Activated T-helper 1 cell treated with anti-CD3 and anti-CD28 coated beads, Interleukin-12 subunit alpha, Interleukin-12 subunit beta, Interleukin-2, Interleukin-4 antibody, amounts not matched to agents 30 ng/mL and 10 ng/mL and 1 ng/mL, durations not matched to agents 14 hours and 24 hours and 36 hours (primary cell): ENCODE measurements at places on chromosomes 2 and 18. TPM values are rescaled to one million over a fixed set of nuclear protein-coding genes. Genes with fewer than 3 reads are reported as not detected.

DNA sequence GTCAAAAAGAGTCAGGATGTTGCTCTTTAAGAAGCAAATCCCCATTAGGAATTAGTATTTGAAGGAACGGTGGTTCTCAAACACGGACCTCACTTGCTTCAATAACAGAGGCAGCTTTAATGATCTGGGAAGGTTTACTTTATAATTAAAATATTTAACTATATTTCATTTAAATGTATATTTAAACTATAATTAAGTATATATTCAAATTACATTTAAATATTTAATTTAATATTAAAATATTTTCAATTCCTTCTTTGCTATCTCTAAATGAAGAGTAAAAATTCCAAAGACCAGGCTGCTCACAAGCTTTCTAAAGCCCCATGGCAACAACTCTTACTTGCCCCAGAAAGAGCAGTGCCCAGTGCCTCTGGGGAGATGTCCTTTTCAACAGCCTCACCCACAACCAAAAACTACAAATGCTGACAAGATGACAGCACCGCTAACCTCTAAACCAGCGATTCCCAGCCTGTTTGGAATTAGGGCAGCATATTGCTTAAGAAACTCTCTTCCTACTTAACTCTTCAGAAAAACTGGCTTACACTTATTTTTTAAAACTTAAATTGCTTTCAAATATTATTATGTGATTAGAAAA lies 62.9 kb upstream of the POU3F3 start:
- DNase-seq = no peak

The CCDC85A gene
- total RNA-seq = not detected in 2 replicates

DNA sequence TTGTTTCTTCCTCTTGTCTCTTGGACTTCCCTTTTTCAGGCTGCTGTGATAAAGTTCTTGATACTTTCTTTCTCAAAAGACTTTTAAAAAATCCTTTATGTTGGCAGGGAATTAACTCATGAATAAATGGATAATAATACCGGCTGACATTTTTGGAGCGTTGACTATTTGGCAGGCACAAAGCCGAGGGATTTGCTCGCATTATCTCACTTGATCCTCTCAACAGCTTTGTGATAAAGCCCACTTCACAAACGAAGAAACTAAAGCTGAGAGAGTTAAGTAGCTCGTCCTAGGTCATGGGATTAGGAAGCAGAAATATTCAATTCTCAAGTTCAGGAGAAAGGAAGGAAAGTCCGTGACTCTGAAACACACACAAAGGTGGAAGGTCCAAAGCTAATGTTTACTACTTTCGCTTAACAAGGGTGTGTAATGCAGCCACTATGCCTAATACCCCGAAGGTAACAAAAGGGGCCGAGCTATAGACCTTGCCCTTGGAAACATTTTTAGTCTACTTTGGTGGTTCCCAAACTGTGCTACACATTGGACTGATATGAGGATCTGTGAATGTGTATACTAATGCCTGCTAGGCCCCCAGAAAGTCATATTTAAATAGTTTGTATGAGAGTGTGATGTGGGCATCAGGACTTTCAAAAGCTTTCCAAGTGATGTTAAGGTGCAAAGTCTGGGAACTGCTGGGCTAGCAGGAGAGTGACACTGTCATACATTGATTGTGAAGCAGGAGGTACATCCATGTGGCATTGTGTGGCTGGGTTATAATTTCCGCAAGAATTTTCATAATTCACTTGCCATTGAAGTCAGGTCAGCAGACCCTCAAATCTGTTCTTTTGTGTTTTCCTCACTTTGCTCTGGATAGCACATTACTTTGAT lies 508.4 kb downstream of the PLCL1 start:
- no peak for DNase-seq

DNA sequence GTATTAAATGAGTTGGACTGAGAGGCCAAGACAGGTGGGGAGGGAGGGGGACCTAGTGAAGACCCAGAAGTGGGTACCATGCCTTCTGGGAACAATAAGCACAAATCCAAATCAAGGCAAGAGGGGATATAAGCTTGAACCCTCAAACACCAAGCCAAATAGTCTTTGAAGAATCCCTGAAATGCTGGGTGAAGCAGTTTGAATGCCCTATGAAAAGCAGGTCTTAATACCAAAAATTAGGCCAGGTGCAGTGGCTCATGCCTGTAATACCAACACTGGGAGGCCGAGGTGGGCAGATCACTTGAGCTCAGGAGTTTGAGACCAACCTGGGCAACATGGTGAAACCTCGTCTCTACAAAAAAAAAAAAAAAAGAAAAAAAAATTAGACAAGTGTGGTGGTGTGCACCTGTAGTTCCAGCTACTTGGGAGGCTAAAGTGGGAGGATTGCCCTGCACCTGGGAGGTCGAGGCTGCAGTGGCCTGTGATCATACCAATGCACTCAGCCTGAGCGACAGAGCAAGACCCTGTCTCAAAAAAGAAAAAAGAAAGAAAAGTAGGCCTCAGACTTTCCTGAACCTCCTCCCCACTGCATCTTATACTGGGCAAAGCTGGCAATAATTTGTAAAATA lies 3.5 kb downstream of the PCBP1 start:
- DNase-seq = no peak

The NFATC1 gene
- 102 and 103 TPM in 2 replicates for total RNA-seq

The POMC gene
- total RNA-seq = 5.0 and 5.9 TPM in 2 replicates

- DNase-seq = no peak
Observed at GRCh38 chr2:176648700-176649297, 379.6 kb downstream of the MTX2 start.
